ENCODE measurements at places on chromosomes 7 and 10. TPM values are rescaled to one million over a fixed set of nuclear protein-coding genes. Genes with fewer than 3 reads are reported as not detected.

Gene ABCB1
- 9.0 TPM for total RNA-seq

Gene FAM241B
- 14.2 TPM for total RNA-seq

Gene ZPBP
- total RNA-seq: not detected

Gene MTURN
- 1.6 TPM for total RNA-seq

Gene PRSS2
- total RNA-seq: not detected

Gene FZD8
- 26.5 TPM for total RNA-seq

Gene ERVW-1
- total RNA-seq: not detected

Gene C7orf57
- total RNA-seq: 0.26 TPM

Gene TSPAN33
- 54.4 TPM for total RNA-seq

Gene PDE6C
- not detected for total RNA-seq

Gene SORCS3
- 0.10 TPM for total RNA-seq

Gene LIPK
- not detected for total RNA-seq

Gene PAX4
- total RNA-seq: not detected

Gene CYP26C1
- total RNA-seq: not detected

Gene GIMAP8
- total RNA-seq: not detected

Gene FOXL3
- total RNA-seq: not detected

Gene VIPR2
- total RNA-seq: not detected

Gene OR2A42
- not detected for total RNA-seq

Gene PRKCQ
- total RNA-seq: 9.8 TPM

Gene MYOF
- total RNA-seq: 67.0 TPM

Gene TRIM50
- total RNA-seq: not detected

Gene LLCFC1
- not detected for total RNA-seq

Gene POLR3A
- total RNA-seq: 12.8 TPM

Gene NKX2-3
- total RNA-seq: 2.5 TPM

Gene IKZF1
- not detected for total RNA-seq

Gene NKX1-2
- not detected for total RNA-seq

Gene TACC2
- 21.8 TPM for total RNA-seq

Gene DOCK1
- 17.1 TPM for total RNA-seq

Gene NUTM2A
- 1.7 TPM for total RNA-seq

Gene GIMAP5
- total RNA-seq: not detected

Gene UPK3B
- 2.5 TPM for total RNA-seq

Gene C10orf53
- not detected for total RNA-seq

Gene LEP
- not detected for total RNA-seq

Gene BCAP29
- 29.8 TPM for total RNA-seq

Gene GRID2IP
- not detected for total RNA-seq

Gene ADAM8
- total RNA-seq: 2.9 TPM

Gene TMED4
- total RNA-seq: 263 TPM

Gene ASL
- 85.7 TPM for total RNA-seq

Gene NOS3
- 12.0 TPM for total RNA-seq

Gene TCERG1L
- not detected for total RNA-seq

Gene HHEX
- 0.64 TPM for total RNA-seq

Gene LAMB1
- total RNA-seq: 127 TPM

Gene FAM25A
- total RNA-seq: not detected

Gene MACROH2A2
- total RNA-seq: 29.4 TPM
